ENCODE measurements at places on chromosomes 2 and 18. TPM values are rescaled to one million over a fixed set of nuclear protein-coding genes. Genes with fewer than 3 reads are reported as not detected.

Gene CHRND
- not detected for total RNA-seq

Gene TRIM43
- total RNA-seq: under 0.01 TPM

Gene DCDC2C
- not detected for total RNA-seq

Gene FOXI3
- not detected for total RNA-seq

Gene ALPP
- total RNA-seq: not detected

Gene FAM124B
- total RNA-seq: not detected

Gene CXCR4
- total RNA-seq: under 0.01 TPM

Gene RESP18
- total RNA-seq: not detected

Gene NEU4
- not detected for total RNA-seq

Gene KIF5C
- total RNA-seq: not detected

Gene AGXT
- total RNA-seq: not detected

Gene ANAPC1
- total RNA-seq: 39.8 TPM

Gene SLC8A1
- 3.7 TPM for total RNA-seq

Gene SERTAD2
- total RNA-seq: 4.2 TPM

Gene SIX2
- total RNA-seq: 4.2 TPM

Gene IL1R2
- total RNA-seq: not detected
